ENCODE measurements at places on chromosomes 2 and 18.

GRCh38 chr18:8480506-8481328 lies 128.5 kb upstream of the RAB12 start:
- no peak for DNase-seq

- DNase-seq, result no peak
Observed at GRCh38 chr2:84965192-84965516, 5.8 kb upstream of the KCMF1 start.

DNA sequence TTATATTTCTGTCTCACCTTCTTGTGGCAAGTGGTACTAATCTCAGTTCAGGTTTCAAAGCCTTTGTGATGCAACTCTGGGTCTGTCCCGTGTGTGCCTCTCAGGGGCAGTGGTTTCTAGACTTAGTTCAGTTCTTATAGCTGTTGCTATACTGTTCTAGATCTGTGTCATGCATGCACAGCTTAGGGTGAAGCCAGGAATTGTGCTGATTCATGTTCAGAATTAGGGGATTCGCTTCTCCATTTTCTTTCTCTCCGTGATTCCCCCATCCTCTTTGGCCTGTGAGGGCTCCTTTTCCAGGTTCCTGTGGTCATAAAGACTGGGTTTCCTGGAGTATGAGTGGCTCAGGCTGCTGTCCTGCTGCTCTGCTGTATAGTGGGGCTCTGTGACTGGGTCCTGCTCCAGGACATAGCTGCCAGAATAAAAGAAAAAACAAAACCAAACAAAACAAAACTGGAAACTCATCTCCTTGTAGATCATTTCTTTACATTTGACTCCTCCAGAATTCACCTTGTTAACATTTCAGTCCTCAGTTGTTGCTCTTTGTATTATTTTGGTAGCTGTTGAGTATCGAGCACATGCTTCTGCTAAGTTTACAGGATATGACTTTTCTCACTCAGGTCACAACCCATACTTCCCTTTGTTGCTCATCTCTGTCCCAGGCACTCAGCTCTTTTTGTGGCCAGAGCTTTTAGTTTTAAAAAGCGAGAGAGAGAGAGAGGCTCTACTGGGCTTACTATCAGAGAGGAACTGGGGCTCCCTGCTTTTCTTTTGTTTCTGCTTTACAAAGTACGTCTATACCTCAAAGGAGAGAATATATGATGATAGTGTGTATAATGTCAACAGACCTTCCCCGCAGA lies 34.2 kb downstream of the CERS6 start:
- DNase-seq, result peak; percentile 81

DNA sequence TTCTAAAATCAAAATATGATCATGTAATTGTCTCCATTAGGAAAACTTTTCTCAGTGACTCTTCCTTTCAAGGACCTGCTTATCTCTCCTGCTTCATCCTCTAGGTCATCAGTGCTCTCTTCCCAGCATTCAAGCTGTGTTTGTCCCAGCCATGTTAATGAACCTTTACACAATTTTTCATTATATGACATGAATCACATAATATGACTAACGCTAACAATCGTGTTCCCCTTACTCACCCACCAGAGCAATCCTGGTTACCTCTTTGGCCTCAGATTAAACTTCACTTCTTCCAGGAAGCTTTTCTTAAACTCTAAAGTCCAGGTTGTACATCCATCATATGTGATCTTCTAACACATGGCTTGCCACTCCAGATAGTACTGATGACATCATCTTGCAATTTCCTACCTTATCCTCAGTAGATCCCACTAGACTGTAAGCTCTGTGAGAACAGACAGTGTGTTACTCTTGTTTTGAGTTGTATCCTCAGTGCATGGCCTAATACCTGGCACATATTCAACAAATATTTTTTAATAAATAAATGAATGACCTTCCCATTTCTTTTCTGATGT lies 882.9 kb upstream of the ZEB2 start:
- DNase-seq, result no peak

GRCh38 chr2:1795261-1796231 lies 51.2 kb upstream of the PXDN start:
- DNase-seq, result no peak

GRCh38 chr2:158569284-158569683 lies 112.5 kb downstream of the PKP4 start:
- no peak for DNase-seq
